ENCODE measurements at places on chromosomes 5 and 9.

GRCh38 chr5:135615581-135616260 is 36.9 kb upstream of the CXCL14 start:
- no peak for DNase-seq

DNA sequence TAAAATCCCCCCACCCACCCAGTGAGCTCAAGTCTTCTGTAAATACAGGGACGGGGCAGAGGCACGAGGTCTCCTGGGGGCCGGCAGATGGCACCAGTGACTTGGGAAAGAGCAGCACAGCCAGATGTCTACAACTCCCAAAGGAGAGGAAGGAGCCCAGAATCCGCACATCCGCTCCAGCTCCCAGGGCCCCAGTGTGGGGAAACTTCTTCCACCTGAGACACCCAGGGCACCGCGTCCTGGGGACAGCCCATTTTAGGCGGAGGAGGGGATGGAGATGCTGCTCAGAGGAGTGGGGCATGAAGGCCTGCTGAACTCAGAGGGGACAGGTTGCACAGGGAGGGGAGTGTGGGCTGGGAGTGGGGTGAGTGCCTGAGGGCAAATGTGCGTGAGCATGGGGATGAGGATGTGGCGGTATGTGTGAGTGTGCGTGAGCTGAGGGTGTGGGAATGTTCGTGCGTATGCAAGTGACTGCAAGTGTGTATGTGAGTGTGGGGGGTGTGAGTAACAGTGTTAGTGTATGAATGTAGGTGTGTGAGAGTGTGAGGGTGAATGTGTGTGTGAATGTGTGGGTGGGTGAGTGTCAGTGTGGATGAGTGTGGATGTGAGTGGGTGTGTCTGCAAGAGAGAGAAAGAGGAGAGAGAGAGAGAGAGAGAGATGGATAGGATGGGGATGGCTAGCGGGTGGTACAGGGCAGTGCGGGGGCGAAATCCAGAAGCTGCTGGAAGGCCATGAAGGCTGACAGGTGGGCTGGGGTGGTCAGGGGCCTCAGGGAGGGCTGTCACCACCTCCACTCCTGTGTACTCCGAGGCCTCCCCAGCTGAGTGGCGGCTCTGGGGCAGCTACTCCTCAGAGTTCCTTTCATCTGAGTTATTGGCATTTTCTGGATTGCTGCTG is 63.5 kb downstream of the DUSP1 start:
- DNase-seq, result peak; percentile 51

- DNase-seq, result no peak
Observed at GRCh38 chr5:345404-346195, 24.1 kb downstream of the AHRR start.

DNA sequence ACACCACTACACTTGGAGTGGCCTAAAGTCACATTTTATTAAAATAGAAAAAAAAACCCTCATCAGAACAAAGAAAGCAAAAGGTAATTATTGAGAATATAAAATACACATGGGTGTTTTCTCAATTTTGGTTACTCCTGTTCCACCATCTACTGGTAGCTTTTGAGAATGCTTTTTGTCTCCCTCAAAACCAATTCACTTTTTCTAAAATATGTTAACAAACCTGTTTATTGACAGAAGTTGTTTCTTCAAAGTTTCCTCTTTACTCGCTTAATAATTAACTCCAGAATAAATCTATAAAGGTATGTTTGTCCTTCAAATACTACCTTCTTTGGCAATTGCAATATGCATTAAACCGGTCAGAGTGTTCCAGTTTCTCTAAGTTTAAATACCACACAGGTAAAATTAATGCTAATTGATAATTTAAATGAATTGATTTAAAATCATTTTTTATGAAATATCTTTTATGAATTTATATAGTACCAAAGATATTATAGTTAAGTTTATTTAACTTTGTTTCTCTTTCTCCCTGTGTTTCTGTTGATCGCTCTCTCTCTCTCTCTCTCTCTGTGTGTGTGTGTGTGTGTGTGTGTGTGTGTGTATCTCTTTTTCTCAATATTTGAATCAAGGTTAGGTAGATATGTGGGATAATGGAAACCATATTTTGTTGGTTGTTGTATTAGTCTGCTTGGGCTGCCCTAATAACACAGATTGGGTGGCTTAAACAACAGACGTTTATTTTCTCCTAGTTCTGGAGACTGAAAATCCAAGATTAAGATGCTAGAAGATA is 487.4 kb downstream of the PRDM9 start:
- DNase-seq, result no peak
